ENCODE measurements at places on chromosomes 11 and 22.

DNA sequence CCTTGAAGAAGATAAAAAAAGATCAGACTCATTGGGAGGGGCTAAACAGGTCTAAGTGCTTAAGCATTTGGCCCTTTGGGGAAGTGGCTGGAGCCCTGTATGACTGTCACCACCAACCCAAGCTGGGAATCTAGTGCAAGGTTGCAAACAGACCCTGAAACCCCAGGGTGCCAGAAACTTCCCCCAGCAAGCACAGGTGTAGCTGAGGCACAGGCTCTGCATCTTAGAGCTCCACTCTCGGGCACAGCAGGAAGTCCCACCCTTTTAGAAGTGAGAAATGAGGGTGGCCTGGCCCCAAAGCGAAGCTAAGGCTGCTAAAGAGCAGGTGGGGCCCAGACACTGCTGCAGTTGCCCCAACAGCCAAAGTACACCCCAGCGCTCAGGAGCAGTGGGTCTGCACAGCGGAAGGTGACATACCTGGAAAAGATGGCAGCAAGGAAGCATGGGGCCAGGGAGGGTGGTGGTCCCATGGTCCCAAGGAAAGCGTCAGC, 5.8 kb upstream of the KDM2A start:
- peak; percentile 56 for DNase-seq

GRCh38 chr11:102253020-102253715, 64.1 kb upstream of the BIRC3 start:
- DNase-seq, result no peak

GRCh38 chr11:113593698-113594308, 112.3 kb downstream of the TMPRSS5 start:
- no peak for DNase-seq

DNA sequence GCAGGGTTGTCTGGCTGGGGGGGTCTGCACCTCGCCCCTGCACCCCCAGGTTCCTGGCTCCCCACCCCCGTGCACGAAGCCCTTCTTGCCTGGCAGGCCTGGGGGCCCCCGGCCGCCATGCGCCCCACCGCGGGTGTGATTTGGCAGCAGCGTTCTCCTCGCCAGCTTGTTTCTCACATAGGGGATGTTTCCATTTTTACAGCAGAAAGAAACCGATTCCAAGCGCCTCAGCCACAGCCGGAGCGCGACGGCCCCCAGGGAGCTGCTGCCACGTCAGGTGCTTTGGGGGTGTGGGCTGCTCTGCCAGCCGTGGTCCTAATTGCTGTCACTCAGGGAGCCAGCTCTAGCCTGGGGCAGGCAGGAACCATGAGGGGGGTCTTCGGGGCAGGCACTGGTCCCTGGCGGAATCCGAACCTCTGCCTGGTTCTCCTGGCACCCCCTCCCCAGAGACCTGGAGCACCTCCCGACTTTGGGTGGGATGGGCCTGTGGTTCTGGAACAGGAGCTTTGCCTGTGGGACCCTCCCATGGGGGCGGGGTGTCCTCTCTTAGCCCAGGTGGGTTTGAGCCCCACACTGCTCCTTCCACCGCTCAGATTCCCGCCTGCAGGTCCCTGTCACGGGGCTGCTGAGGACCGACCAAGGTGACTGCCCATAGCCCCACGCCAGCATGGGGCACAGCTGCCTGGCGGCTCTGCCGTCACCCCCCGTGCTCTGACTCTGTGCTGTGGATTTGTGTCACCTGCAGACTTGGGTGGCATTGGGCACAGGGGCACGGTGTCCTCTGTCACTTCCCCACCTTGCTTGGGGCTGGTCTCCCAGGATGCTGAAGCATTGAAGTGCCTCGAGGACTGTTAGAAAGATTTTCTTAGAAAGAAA, 54.0 kb downstream of the RTN4R start:
- no peak for DNase-seq

- no peak for DNase-seq
These were observed 13.9 kb downstream of the STX3 start for GRCh38 chr11:59769111-59769510.

GRCh38 chr11:112316971-112317370, 56.3 kb upstream of the PLET1 start:
- no peak for DNase-seq

- no peak for DNase-seq
These were observed 5.1 kb downstream of the VSIG10L2 start for GRCh38 chr11:125950696-125951651.

GRCh38 chr11:5092821-5093585, 23.6 kb downstream of the OR52E1 start:
- DNase-seq, result no peak

GRCh38 chr22:25134451-25134850, 65.2 kb upstream of the CRYBB3 start:
- DNase-seq, result no peak
